ENCODE measurements at places on chromosomes 2 and 18.

- DNase-seq, result no peak
Measured at GRCh38 chr18:35267809-35268208, 22.2 kb downstream of the ZSCAN30 start.

DNA sequence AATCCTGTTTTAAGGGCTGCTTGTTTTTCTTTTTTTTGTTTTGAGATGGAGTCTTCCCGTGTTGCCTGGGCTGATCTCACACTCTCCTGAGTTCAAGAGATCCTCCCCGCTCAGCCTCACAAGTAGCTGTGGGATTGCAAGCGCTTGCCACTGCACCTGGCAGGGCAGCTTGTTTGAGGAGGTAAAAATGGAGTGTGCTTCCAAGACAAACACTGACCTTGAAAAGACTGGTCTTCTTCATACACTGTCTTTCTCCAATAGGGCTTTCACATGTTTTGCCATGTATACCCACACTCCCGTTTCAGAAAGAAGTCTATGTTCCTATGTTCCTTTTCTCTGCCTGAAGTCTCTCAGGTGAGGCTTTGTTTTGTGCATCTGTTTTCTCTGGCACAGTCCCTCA is 32.6 kb upstream of the LDAH start:
- no peak for DNase-seq

GRCh38 chr2:205758051-205758450 is 75.8 kb downstream of the NRP2 start:
- DNase-seq, result no peak

DNA sequence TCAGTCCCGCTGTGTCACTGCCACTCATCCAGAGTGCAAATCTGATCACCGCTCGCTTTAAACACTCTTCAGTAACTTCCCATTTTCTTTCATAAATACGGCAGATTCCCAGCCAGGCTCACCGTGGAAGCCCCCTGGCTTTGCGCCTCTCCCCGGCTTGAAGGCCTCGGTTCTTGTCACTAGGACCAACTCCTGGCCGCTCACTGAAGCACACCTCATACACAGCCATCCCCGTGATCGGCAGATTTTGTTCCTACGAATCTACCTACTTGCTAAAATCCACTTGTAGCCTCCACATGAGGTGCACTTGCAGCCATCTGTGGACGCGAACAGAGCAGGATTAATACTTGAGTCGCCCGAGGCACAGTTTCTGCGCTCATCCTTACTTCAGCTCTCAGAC is 462.4 kb upstream of the MYT1L start:
- DNase-seq, result no peak
